H9 (cell line): ENCODE measurements at places on chromosomes 16 and 17. TPM values are rescaled to one million over a fixed set of nuclear protein-coding genes. Genes with fewer than 3 reads are reported as not detected.

The METTL22 gene
- total RNA-seq: 48.9 and 51.9 TPM in 2 replicates

The NPIPB8 gene
- not detected in 2 replicates for total RNA-seq

The KRT23 gene
- total RNA-seq: not detected in 2 replicates

The CES4A gene
- total RNA-seq: 1.8 and 1.9 TPM in 2 replicates

The TM4SF5 gene
- not detected in 2 replicates for total RNA-seq

The CCL8 gene
- total RNA-seq: not detected in 2 replicates

The TNFRSF13B gene
- 0.11 and 0.28 TPM in 2 replicates for total RNA-seq

The KRT17 gene
- 1.1 and 1.5 TPM in 2 replicates for total RNA-seq

The NPIPA5 gene
- total RNA-seq: 4.8 and 5.2 TPM in 2 replicates

- DNase-seq: no peak
- H3K36me3 ChIP-seq: no peaks in the 10 kb centered on the region; the same call in 2 of the 3 replicates
- H3K27ac ChIP-seq: peak overlapping the region; percentile 79
- no peak overlapping the region for H3K4me3 ChIP-seq
- no peaks in the 10 kb centered on the region; the same call in 1 of the 2 replicates for H3K4me1 ChIP-seq
Measured at GRCh38 chr17:77109764-77110359, 30.9 kb upstream of the SEC14L1 start.

DNA sequence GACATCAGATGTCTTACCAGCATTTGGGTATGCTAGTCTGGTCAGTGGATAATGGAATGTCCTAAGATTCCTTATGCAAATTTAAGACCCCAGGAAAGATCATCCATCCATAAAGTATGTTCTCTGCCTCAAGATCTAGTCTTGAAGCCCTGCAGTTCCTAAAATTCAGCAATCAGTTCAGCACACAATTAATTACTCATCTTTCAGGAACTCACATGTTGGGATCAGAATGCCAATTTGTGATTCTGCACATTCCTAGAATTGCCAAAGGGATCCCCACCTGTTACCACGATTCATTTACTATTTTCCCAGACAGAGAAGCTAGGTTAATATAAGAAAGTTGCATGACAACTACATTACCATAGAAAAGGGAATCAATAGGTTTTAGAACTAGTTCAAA lies 3.2 kb downstream of the OR2C1 start:
- H3K27me3 ChIP-seq: no peaks in the 10 kb centered on the region
- no peak overlapping the region for H3K27ac ChIP-seq
- DNase-seq: no peak
- no peaks in the 10 kb centered on the region for H3K4me1 ChIP-seq
- no peaks in the 10 kb centered on the region for H3K36me3 ChIP-seq
- H3K4me3 ChIP-seq: no peak overlapping the region

GRCh38 chr17:60047590-60047989 lies 31.1 kb downstream of the HEATR6 start:
- H3K36me3 ChIP-seq: peaks cover 66% of the 10 kb centered on the region
- H3K4me1 ChIP-seq: no peaks in the 10 kb centered on the region
- no peaks in the 10 kb centered on the region for H3K27me3 ChIP-seq
- no peak overlapping the region for H3K4me3 ChIP-seq

GRCh38 chr17:28744104-28744971 lies 527 bp downstream of the TRAF4 start:
- H3K27me3 ChIP-seq: no peaks in the 10 kb centered on the region
- H3K36me3 ChIP-seq: peaks cover 31% of the 10 kb centered on the region; the same call in 2 of the 3 replicates

DNA sequence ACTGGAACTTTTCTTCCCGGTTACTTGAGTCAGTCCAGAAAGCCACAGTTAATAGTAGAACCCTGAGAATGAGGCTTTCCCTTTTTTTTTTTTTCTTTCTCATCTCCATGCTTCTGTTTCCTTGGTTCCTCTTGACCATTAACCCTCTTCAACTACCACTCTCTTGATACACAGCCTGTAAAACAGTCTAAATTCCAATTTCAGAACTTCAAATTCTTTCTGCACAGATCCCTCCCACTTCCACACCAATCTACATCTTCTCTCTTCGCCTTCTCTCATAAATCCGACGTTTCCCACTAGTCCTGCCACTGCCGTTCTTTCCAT lies 588 bp downstream of the METTL16 start:
- H3K27ac ChIP-seq: peak overlapping the region; percentile 87
- H3K4me3 ChIP-seq: no peak overlapping the region
- DNase-seq: no peak
- peaks cover 21% of the 10 kb centered on the region for H3K36me3 ChIP-seq

- no peaks in the 10 kb centered on the region for H3K36me3 ChIP-seq
- H3K4me1 ChIP-seq: peaks cover 3% of the 10 kb centered on the region; the same call in 1 of the 2 replicates
- peak overlapping the region; percentile 75 for H3K4me3 ChIP-seq
- H3K27ac ChIP-seq: no peak overlapping the region
Measured at GRCh38 chr17:17792551-17793377, 44.0 kb downstream of the SREBF1 start.

- no peaks in the 10 kb centered on the region for H3K27me3 ChIP-seq
- H3K4me1 ChIP-seq: no peaks in the 10 kb centered on the region
- no peak for DNase-seq
- H3K4me3 ChIP-seq: no peak overlapping the region
- H3K27ac ChIP-seq: no peak overlapping the region
Measured at GRCh38 chr16:3949946-3950342, 69.4 kb upstream of the CREBBP start.

- H3K27ac ChIP-seq: no peak overlapping the region
- peaks cover 3% of the 10 kb centered on the region; the same call in 1 of the 2 replicates for H3K4me1 ChIP-seq
- no peaks in the 10 kb centered on the region for H3K36me3 ChIP-seq
Measured at GRCh38 chr16:26505496-26505895, 561.2 kb upstream of the C16orf82 start.

DNA sequence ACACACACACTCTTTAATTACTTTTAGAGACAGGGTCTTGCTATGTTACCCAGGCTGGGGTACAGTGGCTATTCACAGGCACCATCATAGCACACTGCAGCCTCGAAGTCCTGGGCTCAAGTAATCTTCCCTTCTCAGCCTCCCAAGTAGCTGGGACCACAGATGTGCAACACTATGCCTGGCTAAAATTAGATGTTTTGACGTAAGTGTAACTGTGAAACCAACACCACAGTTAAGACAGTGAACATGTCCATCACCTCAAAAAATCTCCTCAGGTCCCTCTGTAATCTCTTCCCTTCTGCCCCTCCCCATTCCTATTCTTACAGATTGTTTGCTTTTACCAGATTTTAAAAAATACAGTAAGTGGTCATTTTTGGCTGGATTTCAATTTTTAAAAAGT lies 66.7 kb downstream of the RPGRIP1L start:
- DNase-seq: no peak
- no peak overlapping the region for H3K4me3 ChIP-seq
- H3K4me1 ChIP-seq: no peaks in the 10 kb centered on the region

DNA sequence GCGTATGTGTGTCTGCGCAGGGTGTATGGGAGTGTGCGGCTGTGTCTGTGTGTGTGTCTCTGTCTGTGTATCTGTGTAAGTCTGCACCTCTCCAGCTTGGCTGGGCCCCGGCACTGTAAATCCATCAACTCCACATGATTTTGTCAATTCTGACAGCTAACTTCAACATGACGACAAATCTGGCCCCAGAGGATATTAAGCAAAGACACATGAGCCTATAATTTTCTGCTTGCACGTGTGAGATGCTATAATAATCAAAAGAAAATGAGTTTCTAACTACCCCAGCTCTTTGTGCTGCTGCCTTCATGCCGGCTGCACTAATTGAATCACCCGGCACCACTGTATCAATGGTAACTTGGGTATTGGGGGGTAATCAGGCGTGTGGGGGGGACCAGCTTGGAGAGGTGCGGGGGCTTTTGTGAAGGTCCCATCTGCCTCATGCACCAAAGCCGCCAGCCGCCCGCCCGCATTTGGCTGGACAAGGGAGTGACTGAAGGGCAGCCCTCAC lies 57.6 kb upstream of the LHX1 start:
- no peak overlapping the region for H3K4me3 ChIP-seq
- no peaks in the 10 kb centered on the region for H3K27me3 ChIP-seq

DNA sequence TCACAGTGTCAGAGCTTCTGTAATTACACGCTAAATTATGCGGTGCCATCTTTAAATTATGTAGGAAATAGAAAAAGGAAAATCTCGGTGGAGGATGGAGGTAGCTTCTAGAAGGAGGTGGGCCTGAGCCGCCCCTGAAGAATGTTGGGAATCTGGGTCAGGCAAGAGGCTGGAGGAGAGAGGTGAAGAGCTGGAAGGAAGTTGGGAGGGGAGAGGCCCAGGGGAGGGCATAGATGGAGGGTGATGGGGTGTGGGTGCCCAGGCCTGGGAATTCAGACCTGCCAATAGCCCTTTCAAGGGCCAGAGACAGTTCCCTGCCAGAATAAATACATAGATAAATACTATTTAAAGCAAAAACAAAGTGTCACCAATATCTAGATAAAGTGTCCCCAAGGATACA lies 415.0 kb upstream of the HSBP1 start:
- no peaks in the 10 kb centered on the region for H3K27me3 ChIP-seq
- H3K36me3 ChIP-seq: no peaks in the 10 kb centered on the region
- H3K4me1 ChIP-seq: no peaks in the 10 kb centered on the region
- H3K27ac ChIP-seq: no peak overlapping the region

- no peak overlapping the region for H3K4me3 ChIP-seq
- 0 out of 2 replicates have a peak, but pooled peaks cover 4% of the 10 kb centered on the region for H3K36me3 ChIP-seq
- DNase-seq: no peak
- no peaks in the 10 kb centered on the region for H3K4me1 ChIP-seq
Measured at GRCh38 chr16:67101311-67102082, 8.2 kb upstream of the PHAF1 start.

DNA sequence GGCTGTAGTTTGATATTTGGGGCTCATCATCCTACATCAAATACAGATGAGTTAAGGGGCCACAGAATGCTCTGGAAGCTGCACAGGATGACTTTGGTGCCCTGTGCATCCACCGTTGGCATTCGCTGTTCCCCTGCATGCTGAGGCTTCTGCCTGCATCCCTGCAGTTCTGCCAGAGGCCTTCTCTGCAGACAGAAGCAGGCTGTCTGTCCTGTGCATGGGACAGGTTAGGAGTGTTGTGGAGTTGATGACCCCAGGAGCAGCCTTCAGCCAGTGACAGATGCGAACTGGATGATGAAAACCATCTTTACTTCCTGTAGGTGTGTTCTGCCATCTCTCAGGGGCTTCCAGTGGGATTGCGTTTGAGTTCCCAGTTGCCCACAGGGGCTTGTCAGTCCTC lies 13.6 kb upstream of the TNS4 start:
- no peaks in the 10 kb centered on the region for H3K27me3 ChIP-seq
- DNase-seq: no peak
- no peaks in the 10 kb centered on the region; the same call in 2 of the 3 replicates for H3K36me3 ChIP-seq
- H3K4me1 ChIP-seq: peaks cover 4% of the 10 kb centered on the region; the same call in 1 of the 2 replicates

GRCh38 chr17:43114151-43114552 lies 11.0 kb downstream of the BRCA1 start:
- no peaks in the 10 kb centered on the region for H3K4me1 ChIP-seq
- no peak overlapping the region for H3K27ac ChIP-seq
- no peaks in the 10 kb centered on the region; the same call in 2 of the 3 replicates for H3K36me3 ChIP-seq
- no peaks in the 10 kb centered on the region for H3K27me3 ChIP-seq

- no peaks in the 10 kb centered on the region for H3K27me3 ChIP-seq
- no peaks in the 10 kb centered on the region for H3K36me3 ChIP-seq
- no peaks in the 10 kb centered on the region; the same call in 1 of the 2 replicates for H3K4me1 ChIP-seq
Measured at GRCh38 chr16:59964232-59964924, 1230.3 kb upstream of the GOT2 start.

- no peak overlapping the region for H3K27ac ChIP-seq
- no peaks in the 10 kb centered on the region for H3K4me1 ChIP-seq
- H3K36me3 ChIP-seq: peaks cover 4% of the 10 kb centered on the region; the same call in 2 of the 3 replicates
Measured at GRCh38 chr17:78532922-78533640, 44.1 kb downstream of the DNAH17 start.

GRCh38 chr16:1942047-1942809 lies 771 bp downstream of the MSRB1 start:
- H3K4me3 ChIP-seq: peak overlapping the region; percentile 88
- H3K4me1 ChIP-seq: peaks cover 4% of the 10 kb centered on the region; the same call in 1 of the 2 replicates
- no peaks in the 10 kb centered on the region for H3K27me3 ChIP-seq
- peaks cover 17% of the 10 kb centered on the region for H3K36me3 ChIP-seq
- no peak overlapping the region for H3K27ac ChIP-seq
- peak; percentile 29 for DNase-seq

- H3K27me3 ChIP-seq: no peaks in the 10 kb centered on the region
- H3K36me3 ChIP-seq: no peaks in the 10 kb centered on the region
- no peak for DNase-seq
- H3K4me3 ChIP-seq: no peak overlapping the region
- no peaks in the 10 kb centered on the region; the same call in 1 of the 2 replicates for H3K4me1 ChIP-seq
- no peak overlapping the region for H3K27ac ChIP-seq
Measured at GRCh38 chr16:65959983-65960382, 406.5 kb upstream of the CDH5 start.

- no peak for DNase-seq
- peaks cover 13% of the 10 kb centered on the region; the same call in 1 of the 2 replicates for H3K4me1 ChIP-seq
- H3K27me3 ChIP-seq: peaks cover 8% of the 10 kb centered on the region; the same call in 1 of the 2 replicates
- no peaks in the 10 kb centered on the region for H3K36me3 ChIP-seq
- no peak overlapping the region for H3K27ac ChIP-seq
- H3K4me3 ChIP-seq: peak overlapping the region; percentile 46; the same call in 1 of the 2 replicates
Measured at GRCh38 chr16:50468749-50469078, 79.5 kb upstream of the NKD1 start.

DNA sequence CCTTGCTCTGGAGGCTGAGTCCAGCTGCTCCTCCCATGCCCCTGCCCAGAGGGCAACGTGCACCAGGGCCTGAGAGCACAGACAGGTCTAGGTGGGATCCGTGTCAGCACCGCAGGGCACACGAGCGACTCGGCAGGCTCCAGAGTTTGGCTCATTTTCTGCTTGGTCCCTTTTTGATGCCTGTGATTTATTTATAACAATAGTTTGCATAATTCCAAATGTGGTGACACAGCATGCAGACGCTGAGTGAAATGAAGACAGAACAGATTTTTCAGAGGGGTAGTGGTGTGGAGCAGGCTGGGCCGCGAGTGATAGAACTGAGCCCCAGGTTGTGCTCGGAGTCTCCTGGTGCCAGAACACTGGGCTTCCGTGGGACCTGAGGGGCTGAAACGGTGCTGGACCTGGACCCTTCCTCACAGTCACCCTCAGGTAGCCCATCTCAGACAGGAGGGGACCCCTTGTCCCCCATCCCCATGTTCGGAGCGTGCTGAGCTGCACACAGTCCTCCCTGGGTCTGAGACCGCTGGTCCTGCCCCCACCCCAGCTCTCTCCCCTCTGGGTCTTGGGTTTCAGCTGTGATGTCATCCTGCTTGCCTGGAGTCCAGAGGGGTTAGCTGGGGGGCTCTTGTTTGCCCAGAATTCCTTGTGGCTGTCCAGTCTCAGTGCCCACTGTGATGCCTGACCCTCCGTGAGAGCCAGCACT lies 95.9 kb downstream of the METRNL start:
- DNase-seq: no peak
- no peaks in the 10 kb centered on the region for H3K27me3 ChIP-seq
- H3K4me1 ChIP-seq: no peaks in the 10 kb centered on the region

GRCh38 chr17:35069311-35069710 lies 5.8 kb upstream of the RFFL start:
- H3K36me3 ChIP-seq: no peaks in the 10 kb centered on the region
- H3K4me3 ChIP-seq: no peak overlapping the region
- no peak overlapping the region for H3K27ac ChIP-seq
- no peaks in the 10 kb centered on the region; the same call in 1 of the 2 replicates for H3K4me1 ChIP-seq
- no peaks in the 10 kb centered on the region for H3K27me3 ChIP-seq
- no peak for DNase-seq

- DNase-seq: no peak
- no peaks in the 10 kb centered on the region for H3K27me3 ChIP-seq
- no peak overlapping the region for H3K27ac ChIP-seq
- no peaks in the 10 kb centered on the region for H3K4me1 ChIP-seq
- no peaks in the 10 kb centered on the region for H3K36me3 ChIP-seq
Measured at GRCh38 chr16:77285676-77286075, 86.5 kb downstream of the SYCE1L start.
